ENCODE measurements at places on chromosomes 2 and 18. TPM values are rescaled to one million over a fixed set of nuclear protein-coding genes. Genes with fewer than 3 reads are reported as not detected.
A peak's percentile ranks its signal among the peaks of the same experiment; 100 is the strongest.

Gene DSC2
- 31.4 TPM for total RNA-seq

DNA sequence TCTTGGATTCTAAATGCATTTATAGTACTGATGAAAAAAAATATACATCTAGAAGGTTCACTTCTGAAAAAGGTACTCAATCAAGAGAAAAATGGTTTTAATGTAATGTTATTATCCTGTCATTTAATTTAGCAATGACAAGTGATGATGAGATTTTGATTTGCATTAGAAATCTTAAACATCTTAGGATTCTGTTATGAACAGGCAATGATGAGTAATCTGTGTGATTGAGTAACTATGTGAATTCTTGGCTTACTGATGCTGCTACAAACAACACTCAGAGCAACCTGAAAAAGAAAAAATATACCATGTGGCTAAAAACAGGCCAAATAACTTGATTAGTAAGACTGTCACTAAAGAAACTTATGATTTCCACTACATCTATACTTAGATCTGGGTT lies 30.1 kb downstream of the RBKS start:
- DNase-seq: no peak
- H3K27me3 ChIP-seq: peaks cover 3% of the 10 kb centered on the region
- no peak overlapping the region for H3K4me3 ChIP-seq
- H3K4me1 ChIP-seq: no peaks in the 10 kb centered on the region
- H3K36me3 ChIP-seq: peaks cover 6% of the 10 kb centered on the region

Gene CAVIN2
- not detected for total RNA-seq

- no peak for DNase-seq
- H3K36me3 ChIP-seq: no peaks in the 10 kb centered on the region
- no peak overlapping the region for H3K27ac ChIP-seq
- peaks cover 8% of the 10 kb centered on the region for H3K4me1 ChIP-seq
- no peak overlapping the region for H3K4me3 ChIP-seq
- H3K27me3 ChIP-seq: peaks cover 1% of the 10 kb centered on the region
These were observed 24.7 kb downstream of the ATAD2B start for GRCh38 chr2:23901966-23902846.

DNA sequence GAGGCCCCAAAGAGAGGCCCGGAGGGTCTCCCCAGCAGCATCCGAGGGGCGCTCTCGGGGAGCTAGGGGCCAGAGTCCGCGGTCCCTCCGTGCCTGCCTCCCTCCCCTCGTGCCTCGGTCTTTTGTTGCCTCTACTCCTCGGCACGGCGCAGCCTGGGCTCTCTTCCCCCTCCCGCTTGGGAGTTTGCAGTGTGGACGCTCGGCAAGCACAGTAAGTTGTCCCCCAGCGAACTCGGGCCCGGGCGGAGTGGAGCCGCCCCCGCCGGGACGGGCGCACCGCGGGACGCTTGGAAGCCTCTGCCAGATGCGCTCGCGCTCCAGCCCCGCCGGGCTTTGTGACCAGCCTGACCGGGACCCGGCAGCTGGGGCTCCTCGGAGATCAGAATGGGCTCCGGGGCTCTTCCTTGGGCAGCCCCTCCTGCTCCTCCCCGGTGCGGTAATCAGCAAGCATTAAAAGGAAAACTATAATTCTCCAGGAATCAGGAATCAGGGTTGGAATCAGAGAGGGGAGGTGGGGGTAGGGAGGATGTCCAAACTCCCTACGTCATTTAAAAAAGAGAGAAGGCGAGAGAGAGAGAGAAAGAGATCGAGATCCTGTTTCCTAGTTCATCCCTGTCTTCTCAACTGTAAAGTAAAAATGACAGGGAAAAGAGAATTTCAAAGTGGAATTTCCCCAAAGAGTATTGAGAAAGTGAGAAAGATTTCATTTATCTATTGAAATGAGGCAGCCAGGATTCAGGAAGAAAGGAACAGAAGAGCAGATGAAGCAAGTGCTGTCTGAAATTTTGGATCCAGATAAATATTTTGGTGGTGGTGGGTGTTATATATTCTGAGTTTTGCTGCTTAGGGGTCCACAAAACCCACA lies 786 bp upstream of the TMEM200C start:
- peak; percentile 74 for DNase-seq
- H3K4me1 ChIP-seq: peaks cover 18% of the 10 kb centered on the region
- peak overlapping the region; percentile 76 for H3K27ac ChIP-seq
- no peaks in the 10 kb centered on the region for H3K36me3 ChIP-seq

DNA sequence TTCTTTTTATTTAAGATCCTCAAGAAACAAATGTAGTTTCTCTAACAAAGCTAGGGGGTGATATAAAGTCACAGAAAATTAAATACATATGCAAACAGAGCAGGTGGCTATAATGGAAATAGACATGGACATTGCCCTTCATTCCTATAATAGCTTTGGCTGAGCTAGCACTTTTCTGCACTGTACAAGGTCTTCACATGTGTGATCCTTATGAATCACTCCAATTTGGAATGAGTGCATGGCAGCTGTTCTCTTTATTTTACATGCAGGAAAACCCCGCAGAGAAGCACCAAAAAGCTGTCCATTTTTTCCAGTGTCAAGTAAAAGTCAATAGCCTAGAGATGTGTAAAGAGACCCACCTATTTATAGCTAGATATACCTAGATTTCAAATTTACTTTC lies 747.4 kb upstream of the SLC8A1 start:
- peaks cover 11% of the 10 kb centered on the region for H3K4me1 ChIP-seq
- H3K4me3 ChIP-seq: no peak overlapping the region
- DNase-seq: no peak
- no peaks in the 10 kb centered on the region for H3K27me3 ChIP-seq

Gene DNAH6
- 0.86 TPM for total RNA-seq

Gene RNF152
- total RNA-seq: 16.9 TPM

- H3K36me3 ChIP-seq: peaks cover under 1% of the 10 kb centered on the region
- H3K4me1 ChIP-seq: peaks cover 10% of the 10 kb centered on the region
- no peaks in the 10 kb centered on the region for H3K27me3 ChIP-seq
- no peak overlapping the region for H3K27ac ChIP-seq
These were observed 11.7 kb downstream of the AGPS start for GRCh38 chr2:177404243-177404642.

Gene PCARE
- 0.66 TPM for total RNA-seq

DNA sequence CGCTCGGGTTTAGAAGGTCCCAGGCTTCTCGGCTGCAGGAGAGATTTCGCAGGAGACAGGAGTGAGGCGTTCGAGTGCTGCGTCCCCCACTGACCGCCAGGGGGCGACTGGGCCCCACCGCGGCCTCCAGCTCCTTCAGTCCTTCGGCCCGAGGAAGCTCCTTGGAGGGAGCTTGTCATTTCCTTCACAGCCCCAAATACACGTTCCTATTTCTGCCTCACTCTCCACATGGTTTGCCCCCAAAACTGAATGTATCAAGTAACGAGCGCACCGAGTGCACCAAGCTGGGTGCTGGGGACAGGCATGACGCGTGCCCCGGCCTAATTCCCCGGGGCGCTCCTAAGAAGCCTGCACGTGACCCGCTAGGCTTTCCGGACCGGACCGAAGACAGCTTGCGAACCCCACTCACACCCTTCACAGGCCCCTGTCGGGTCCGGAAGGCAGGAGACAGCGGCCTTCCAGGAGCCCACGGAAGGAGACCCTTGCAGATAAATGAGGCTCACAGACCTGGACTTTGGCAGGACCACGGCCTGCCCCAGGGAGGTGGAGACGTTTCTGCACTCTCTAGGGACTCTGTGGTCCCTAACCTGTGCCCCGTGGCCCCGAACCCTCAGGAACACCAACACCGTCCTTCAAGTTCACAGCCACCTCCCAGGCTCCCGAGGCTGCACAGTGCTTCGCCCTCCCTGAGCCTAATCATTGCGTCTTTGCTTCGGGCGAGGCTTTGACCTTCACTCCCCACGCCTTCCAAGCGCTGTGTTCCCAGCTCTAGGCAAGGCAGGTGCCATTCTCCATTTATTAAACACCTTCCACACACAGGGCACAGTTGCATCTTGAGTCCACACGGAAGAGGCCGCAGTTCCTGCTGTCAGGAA lies 13.0 kb upstream of the FAHD2A start:
- no peak overlapping the region for H3K27ac ChIP-seq
- H3K36me3 ChIP-seq: no peaks in the 10 kb centered on the region
- H3K4me1 ChIP-seq: no peaks in the 10 kb centered on the region
- H3K27me3 ChIP-seq: peaks cover 6% of the 10 kb centered on the region
- peak; percentile 83 for DNase-seq
- H3K4me3 ChIP-seq: no peak overlapping the region
